ENCODE measurements at places on chromosomes 7 and 10. TPM values are rescaled to one million over a fixed set of nuclear protein-coding genes. Genes with fewer than 3 reads are reported as not detected.
A peak's percentile ranks its signal among the peaks of the same experiment; 100 is the strongest.

The PLAC9 gene
- polyA plus RNA-seq, result 49.9 TPM

The SRRM3 gene
- polyA plus RNA-seq, result 0.99 TPM

The ERVW-1 gene
- not detected for polyA plus RNA-seq

The MCU gene
- 18.6 TPM for polyA plus RNA-seq

The CCDC3 gene
- polyA plus RNA-seq, result 9.7 TPM

The PANK1 gene
- 31.3 TPM for polyA plus RNA-seq

GRCh38 chr10:97573021-97573420 is 442 bp downstream of the ANKRD2 start:
- peak overlapping the region; percentile 79 for H3K27ac ChIP-seq
- peaks cover 14% of the 10 kb centered on the region for H3K4me1 ChIP-seq
- H3K36me3 ChIP-seq, result no peaks in the 10 kb centered on the region
- H3K4me3 ChIP-seq, result no peak overlapping the region
- DNase-seq, result no peak
- H3K27me3 ChIP-seq, result no peaks in the 10 kb centered on the region

- peaks cover 5% of the 10 kb centered on the region for H3K4me1 ChIP-seq
- H3K4me3 ChIP-seq, result no peak overlapping the region
- H3K27ac ChIP-seq, result peak overlapping the region; percentile 5
- no peaks in the 10 kb centered on the region for H3K27me3 ChIP-seq
Measured at GRCh38 chr10:95406651-95407280, 116.0 kb upstream of the PDLIM1 start.

DNA sequence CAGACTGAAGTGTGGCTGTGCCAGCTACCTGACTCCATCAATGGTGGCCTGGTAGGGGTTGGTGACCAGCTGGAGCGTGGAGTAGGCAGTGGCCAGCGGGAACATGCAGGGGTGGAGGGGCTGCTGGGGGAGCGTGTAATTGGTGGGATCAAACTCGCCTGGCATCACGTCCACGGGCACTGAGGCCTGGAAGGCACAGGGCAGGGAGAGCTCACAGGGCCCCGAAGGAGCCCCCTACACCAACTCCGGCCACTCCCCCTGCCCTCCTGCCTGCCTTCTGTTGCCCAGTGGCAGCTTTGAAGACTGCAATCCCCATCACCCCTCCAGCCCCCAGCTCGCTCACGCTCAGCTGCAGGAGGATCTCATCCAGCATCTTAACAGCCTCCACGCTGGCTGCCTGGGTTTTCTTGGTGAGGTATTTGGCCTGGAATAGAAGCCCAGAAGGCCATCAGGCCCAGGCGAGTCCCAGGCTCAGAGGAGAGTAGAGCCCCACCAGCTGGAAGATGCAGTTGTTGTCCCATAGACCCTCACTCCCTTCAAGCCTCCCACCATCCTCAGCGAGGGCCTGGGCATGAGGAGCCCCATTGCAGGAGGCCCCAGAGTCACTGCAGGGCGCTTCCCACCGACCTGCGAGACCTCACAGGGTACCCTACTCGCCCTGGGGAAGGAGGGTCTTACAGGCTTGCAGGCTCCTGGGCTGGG is 7.1 kb downstream of the POLD2 start:
- no peaks in the 10 kb centered on the region for H3K4me1 ChIP-seq
- peaks cover 6% of the 10 kb centered on the region for H3K36me3 ChIP-seq
- no peak overlapping the region for H3K4me3 ChIP-seq
- H3K27me3 ChIP-seq, result no peaks in the 10 kb centered on the region
- no peak for DNase-seq

GRCh38 chr10:127157506-127158200 is 38.7 kb downstream of the INSYN2A start:
- H3K27ac ChIP-seq, result no peak overlapping the region
- H3K36me3 ChIP-seq, result no peaks in the 10 kb centered on the region
- no peaks in the 10 kb centered on the region for H3K4me1 ChIP-seq
- no peak for DNase-seq
- H3K27me3 ChIP-seq, result no peaks in the 10 kb centered on the region

DNA sequence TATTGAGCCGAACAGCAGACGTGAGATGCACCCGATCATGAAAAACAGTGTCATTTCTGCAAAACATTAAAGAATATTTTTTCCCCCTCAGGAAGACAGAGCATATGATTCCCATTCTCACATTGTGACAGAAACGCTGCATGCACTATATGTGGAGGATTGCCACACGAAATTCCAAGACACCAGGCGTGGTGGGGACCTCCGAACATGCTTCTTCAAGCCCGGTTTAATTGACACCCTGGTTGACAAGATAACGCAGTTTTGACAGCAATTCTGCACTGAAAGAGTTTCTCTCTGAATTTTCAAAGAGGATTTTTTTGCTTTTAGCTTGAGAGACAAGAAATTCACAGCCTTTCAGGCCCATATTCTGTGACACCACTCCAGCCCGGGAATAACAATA is 442.8 kb upstream of the NRP1 start:
- no peaks in the 10 kb centered on the region for H3K27me3 ChIP-seq
- H3K4me1 ChIP-seq, result no peaks in the 10 kb centered on the region
- H3K4me3 ChIP-seq, result no peak overlapping the region
- no peak overlapping the region for H3K27ac ChIP-seq
- DNase-seq, result no peak
- no peaks in the 10 kb centered on the region for H3K36me3 ChIP-seq

- H3K4me3 ChIP-seq, result no peak overlapping the region
- no peaks in the 10 kb centered on the region for H3K27me3 ChIP-seq
- H3K4me1 ChIP-seq, result no peaks in the 10 kb centered on the region
- peak overlapping the region; percentile 82 for H3K27ac ChIP-seq
- DNase-seq, result peak; percentile 80
Measured at GRCh38 chr7:94391726-94392392, 2.8 kb upstream of the COL1A2 start.

DNA sequence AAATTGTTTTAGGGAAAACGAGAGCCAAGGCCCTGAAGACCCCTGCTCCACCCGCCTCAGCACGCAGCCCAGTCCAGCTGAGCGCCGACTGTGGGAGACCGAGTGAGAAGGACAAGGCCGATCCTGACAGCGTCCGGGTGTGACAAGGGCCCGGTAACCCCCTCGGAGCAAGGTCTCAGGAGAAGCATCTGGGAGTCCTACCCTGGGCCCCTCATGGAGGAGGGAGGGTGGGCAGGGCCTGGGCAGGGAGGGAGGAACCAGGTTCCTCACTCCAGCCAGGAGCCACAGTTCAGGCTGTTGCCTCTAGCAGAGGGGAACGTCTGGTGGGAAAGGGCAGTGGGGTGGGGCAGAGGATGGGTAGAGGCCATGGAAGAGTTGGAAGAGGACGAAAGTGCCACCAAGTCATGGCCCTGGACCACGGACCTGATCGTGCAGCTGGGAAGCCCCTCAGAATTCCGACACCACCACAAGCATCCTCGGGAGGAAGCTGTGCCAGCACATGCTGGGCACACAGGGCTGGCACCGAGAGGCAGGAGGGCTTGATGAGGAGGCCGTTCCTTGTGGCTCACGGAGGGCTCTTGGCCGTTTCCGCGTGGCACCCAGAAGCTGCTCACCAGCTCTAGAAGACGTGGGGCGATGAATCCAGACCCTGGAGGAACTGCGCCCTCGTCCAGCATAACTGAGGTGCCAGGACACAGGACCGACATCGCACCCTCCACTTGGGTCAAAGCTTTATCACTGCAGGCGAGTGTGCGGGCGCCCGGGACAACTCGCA is 2.2 kb upstream of the KNDC1 start:
- H3K27me3 ChIP-seq, result no peaks in the 10 kb centered on the region
- no peak overlapping the region for H3K27ac ChIP-seq
- no peaks in the 10 kb centered on the region for H3K4me1 ChIP-seq
- H3K36me3 ChIP-seq, result no peaks in the 10 kb centered on the region

DNA sequence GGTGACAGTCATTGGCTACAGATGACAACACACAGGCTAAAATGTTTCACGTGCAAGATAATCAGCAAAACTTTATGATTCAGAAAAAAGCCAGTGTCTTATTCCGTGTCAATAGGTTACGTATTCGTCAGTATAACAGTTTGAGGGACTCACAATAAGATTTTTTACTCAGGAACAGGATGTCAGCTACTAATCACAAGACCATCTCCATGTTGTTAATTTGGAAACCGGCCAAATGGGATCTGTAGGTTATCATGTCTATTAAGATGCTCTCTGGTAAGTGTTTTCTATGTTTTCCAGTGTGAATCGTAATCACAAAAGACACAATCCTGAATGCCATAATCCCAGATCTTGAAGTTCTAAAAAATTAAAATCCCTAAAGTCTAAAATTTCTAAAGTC is 197.3 kb downstream of the ETV1 start:
- no peak overlapping the region for H3K27ac ChIP-seq
- H3K27me3 ChIP-seq, result no peaks in the 10 kb centered on the region
- no peak overlapping the region for H3K4me3 ChIP-seq
- H3K36me3 ChIP-seq, result no peaks in the 10 kb centered on the region

DNA sequence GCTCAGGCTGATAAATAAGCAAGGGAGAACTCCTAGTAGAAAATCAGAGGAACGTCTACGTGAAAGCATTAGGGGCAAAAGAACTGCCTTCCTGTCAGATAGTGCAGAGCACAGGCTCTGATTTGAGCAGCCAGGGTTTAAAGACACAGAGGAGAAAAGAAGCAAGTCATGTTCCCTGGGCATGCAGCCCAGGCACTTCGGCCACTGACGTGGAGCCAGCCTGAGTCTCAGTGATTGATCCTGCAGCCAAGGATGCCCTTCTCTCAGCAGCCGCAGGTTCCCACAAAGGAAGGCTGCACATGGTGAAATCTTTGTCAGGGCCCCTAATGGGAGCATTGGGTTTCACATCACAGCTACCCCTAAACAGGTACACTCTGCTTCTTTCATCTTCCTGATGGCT is 161.7 kb upstream of the HPS1 start:
- no peak overlapping the region for H3K27ac ChIP-seq
- no peaks in the 10 kb centered on the region for H3K36me3 ChIP-seq

DNA sequence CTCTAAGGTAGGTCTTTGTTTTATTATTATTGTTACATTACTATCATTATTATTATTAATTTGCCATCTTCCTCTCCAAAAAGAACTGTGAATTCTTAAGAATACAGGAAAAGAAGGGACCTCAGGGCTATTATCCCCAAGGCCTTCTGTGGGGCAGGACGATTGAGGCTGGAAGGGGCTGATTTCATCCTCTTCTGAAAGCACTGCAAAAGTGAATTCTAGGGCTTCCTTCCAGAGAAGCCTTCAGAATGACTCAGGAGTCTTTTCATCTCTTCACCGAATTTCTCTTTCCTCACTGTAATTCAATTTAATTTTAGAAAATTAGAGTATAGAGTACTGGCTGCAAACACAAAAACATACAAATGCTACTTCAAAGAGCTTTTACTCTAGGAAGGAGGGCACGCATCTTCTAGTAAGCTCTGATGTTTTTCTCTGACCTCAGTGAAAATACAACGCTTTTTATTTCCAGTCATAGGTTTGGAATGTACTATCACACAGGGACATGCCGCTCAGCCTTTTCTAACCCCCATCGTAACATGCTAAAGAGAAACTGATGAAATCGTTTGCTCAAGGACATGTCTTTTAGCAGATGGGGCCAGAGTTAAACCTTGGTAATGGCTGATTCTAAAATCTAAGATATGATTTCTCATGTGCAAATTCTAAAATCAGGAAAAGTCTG is 280.2 kb upstream of the PITRM1 start:
- H3K4me3 ChIP-seq, result no peak overlapping the region
- no peaks in the 10 kb centered on the region for H3K36me3 ChIP-seq
- no peaks in the 10 kb centered on the region for H3K27me3 ChIP-seq
- H3K4me1 ChIP-seq, result peaks cover 16% of the 10 kb centered on the region
- peak overlapping the region; percentile 59 for H3K27ac ChIP-seq

Data from kidney (tissue), 22 donors.